Renal cortex interstitium (tissue), 15 donors: ENCODE measurements at places on chromosomes 2 and 18.
A peak's percentile ranks its signal among the peaks of the same experiment; 100 is the strongest.

DNA sequence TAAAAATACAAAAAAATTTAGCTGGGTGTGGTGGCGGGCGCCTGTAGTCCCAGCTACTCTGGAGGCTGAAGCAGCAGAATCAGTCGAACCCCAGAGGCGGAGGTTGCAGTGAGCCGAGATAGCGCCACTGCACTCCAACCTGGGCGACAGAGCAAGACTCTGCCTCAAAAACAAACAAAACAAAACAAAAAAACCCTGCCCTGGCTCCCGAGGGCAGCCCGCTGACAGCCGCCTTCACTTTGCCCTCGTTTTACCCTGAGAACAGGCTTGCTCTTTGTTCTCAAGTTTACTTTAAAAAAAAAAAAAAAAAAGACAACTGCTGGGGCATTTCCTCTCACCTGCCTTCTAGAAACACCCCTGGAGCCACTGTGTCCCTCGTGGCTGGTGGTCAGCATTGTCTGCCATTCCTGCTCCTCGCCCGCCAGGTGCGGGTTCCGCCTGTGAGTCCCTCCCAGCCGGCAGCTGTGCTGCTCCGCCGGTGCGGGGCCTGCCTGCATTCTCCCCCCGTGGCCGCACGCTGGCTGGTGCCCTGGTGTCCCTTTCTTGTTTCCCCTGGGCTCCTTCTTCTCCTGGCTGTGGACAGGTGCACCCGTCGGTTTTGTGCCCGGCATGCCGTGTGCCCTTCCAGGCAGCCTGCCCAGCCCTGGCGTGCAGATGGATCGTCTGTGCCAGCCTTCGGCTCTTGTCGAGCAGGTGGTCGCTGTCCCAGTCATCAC lies 105.7 kb downstream of the USP40 start:
- no peak for DNase-seq

GRCh38 chr2:25756536-25756935 lies 83.2 kb upstream of the DTNB start:
- DNase-seq, result no peak

GRCh38 chr2:177445200-177445599 lies 52.6 kb downstream of the AGPS start:
- no peak for DNase-seq

- DNase-seq, result no peak
Measured at GRCh38 chr2:240626531-240627300, 1.4 kb downstream of the GPR35 start.

GRCh38 chr18:37405772-37406171 lies 159.8 kb downstream of the CELF4 start:
- DNase-seq, result no peak

- DNase-seq, result no peak
Measured at GRCh38 chr2:118654945-118655344, 192.5 kb downstream of the EN1 start.

DNA sequence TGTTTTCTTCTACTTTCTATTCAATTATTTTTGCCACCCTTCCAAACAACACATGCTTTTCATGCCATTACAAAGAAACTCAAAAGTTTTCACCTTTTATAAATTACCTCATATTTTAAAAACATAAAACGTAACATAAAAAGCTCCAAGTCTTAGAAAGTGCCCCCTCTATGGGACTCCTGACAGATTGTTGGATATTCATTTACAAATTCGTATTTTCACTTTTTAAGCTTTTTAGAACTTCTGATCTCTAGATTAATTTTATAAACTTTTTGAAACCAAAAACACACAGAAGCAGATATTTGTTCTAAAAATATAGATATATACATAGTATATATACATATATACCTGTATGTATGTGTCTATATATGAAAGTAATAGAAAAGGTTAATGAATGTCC lies 1.5 kb downstream of the COL5A2 start:
- DNase-seq, result no peak

GRCh38 chr18:13570216-13570615 lies 156.1 kb downstream of the FAM210A start:
- DNase-seq, result no peak

DNA sequence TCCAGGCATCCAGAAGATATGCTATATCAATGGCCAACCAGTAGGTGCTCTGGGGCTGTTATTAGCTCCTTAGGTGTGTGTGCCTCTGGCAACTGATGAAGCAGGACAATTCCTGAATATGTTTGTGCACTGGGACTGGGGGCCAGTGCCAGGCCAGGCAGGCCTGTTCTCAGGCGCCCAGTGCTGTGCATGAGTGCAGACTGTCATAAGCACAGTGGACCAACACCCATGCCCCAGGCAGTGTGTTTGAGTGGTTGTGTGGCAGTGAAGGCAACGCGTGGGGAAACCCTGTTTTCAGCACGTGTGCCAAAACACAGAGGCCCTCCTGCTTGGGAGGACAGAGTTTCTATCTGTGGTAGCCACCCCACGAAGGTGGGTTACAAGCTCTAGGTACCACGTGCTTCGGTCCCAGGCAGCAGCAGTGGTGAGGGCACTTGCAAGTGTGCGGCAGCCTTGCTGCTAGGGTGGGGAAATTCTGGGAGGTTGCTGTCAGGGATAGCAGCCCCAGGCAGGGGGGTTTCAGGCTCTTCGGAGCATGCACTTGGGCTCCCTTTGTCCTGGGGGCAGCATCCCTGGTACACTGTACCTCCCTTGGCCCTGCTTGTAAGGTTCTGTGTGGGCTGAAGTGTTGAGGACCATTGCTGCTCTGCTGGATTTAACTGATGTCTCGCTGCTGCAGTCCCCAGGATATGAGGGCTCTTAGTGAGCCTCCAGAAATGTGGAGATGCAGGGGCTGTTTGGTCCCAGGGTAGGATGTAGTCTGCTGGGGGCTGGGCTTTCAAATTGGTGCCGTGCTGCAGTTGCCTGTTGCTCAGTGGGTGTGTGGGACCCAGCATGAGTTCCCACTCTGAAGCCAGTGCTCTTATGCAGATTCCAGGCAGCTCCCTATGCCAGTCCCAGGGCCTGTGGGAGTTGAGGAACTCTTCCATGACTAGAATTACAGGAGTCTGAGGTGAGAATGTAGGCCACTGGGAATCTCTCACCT lies 280.9 kb downstream of the RPRM start:
- DNase-seq, result no peak

DNA sequence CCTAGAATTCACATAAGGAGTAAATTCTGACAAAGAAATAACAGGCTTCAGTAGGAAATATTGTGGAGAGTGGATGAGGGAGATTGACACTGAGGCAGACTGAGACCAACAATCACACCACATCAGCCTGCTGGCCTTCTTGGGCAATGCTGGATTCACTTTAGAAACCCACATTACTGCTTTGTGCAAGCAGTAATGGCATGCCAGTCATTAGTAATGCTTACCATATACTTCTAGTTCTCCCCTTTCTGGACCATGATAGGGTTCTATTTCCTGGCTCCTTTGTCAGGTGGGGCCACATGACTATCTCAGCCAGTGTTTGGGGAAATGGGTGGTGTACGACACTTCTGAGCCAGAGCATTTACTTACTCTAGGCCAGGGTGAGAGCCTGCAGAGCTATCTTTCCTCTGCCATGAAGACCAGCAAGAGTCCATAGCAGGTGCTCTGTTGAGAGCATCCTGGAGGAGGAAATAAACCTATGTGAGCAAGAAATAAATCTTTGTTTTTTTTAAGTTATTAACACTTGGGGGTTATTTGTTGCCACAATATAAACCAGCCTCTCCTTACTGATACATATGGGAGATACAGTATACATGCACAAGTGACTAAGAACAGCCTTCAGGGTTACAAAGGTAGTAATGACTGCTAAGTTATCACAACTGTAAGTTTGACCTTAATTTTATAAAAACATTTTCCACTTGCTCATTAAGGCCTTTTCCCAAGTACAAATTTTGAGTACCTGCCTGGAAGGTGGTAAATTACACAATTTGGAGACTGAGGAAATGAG lies 89.3 kb upstream of the TANK start:
- DNase-seq, result no peak

DNA sequence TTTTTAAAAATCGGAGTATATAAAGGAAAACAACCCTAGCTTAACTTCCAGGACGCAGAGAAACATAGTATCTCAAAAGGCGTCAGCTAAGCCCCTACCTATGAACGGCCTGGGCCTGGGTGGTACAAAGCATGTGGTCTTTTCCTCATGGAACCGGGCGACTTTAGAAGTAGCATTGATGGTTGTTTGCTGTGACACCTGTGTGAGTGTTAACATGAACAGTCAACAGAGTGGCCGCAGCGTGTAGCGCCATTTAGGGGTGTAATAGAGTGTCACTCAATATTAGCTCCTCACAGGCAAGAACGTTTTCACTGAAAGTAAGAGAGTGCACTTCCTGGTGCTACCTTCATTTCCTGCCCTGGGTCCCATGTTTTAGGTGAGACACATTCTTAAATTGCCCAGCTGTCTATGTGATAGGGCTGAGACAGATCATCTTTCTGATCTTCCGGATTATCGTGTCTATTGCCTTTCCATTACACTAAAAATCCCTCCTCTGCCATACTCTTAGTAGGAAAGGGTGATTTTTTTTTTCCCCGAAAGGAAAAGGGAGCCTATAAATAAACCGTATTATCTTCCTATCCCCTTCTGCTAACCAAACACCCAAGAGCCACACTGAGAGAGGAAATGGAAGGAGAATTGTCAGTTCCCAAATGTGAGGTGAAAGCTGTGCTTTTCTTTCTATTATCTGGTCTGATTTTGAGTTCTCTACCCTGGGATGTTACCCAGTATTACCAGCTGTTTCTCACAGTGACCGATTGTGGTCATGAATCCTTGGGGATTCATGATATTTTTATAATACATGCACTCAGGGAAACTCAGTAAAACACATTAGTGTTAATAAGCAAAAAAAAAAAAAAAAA lies 1.3 kb downstream of the GORASP2 start:
- no peak for DNase-seq

- DNase-seq, result no peak
Measured at GRCh38 chr18:41646915-41647620, 308.0 kb upstream of the PIK3C3 start.

- DNase-seq, result peak; percentile 42
Measured at GRCh38 chr18:2939317-2939716, 73.6 kb downstream of the LPIN2 start.

- no peak for DNase-seq
Measured at GRCh38 chr2:25316101-25316500, 25.6 kb downstream of the DNMT3A start.

DNA sequence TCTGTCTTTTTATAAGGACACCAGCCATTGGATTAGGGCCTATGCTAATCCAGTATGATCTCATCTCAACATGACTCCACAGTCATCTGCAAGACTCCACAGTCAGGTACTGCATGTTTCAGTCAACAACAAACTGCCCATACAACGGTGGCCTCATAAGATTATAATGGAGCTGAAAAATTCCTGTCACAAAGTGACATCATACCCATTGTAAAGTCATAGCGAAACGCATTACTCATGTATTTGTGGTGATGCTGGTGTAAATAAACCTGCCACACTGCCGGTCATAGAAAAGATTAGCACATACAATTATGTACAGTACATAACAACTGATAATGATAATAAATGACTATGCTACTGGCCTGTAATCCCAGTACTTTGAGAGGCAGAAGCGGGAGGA lies 102.2 kb downstream of the TEX51 start:
- DNase-seq, result no peak

DNA sequence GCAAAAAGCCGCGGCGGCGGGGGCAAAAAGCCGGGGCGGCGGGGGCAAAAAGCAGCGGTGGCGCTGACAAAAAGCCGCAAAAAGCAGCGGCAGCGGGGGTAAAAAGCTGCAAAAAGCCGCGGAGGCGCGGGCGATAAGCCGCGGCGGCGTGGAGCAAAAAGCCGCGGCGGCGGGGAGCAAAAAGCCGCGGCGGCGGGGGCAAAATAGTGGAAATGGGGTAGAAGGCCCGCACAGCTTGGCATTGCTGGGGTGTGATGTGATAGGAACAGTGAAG lies 450.1 kb downstream of the ANKRD30B start:
- DNase-seq, result no peak

- DNase-seq, result no peak
Measured at GRCh38 chr2:75003773-75004172, 45.3 kb downstream of the POLE4 start.

- no peak for DNase-seq
Measured at GRCh38 chr2:194104687-194105086, 1552.3 kb upstream of the SLC39A10 start.

DNA sequence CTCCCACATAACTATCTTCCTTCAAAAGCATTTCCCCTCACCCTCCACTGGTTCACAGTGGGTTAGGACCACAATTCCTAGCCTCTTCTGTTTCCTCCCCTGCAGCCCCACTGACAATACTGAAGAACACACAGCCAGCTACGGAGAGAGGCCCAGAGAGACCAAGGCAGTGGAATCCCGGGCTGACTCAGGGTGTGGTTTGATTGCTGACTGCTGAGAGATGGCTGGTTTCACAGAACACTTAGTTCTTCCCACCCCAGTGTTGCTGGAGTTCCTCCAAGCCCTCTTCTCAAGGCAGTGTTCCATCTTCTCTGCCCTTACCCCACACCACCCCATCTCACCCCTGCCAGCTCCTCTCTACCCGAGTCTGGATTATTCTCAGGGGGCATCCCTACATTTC lies 43.3 kb upstream of the ZFP36L2 start:
- DNase-seq, result no peak

GRCh38 chr18:69935319-69936190 lies 12.1 kb downstream of the CD226 start:
- no peak for DNase-seq

DNA sequence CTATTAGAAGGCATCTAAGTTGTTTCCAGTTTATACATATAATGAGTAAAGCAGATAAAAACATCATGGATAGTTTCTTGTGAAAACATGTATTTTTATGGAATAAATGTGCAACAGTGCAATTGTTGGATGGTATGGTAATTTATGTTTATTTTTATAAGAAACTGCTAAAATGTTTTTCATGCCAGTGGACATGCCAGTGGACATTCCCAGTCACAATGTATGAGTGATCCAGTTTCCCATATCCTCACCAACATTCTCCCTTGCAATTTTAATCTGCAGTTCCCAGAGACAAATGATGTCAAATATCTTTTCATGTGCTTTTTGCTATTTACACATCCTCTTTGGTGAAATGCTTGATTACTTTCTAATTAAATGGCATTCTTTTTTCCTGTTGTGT lies 818.6 kb downstream of the SUCLG1 start:
- no peak for DNase-seq

GRCh38 chr2:222525811-222526210 lies 101.5 kb downstream of the SGPP2 start:
- DNase-seq, result peak; percentile 43

GRCh38 chr2:51813247-51813646 lies 781.3 kb upstream of the NRXN1 start:
- no peak for DNase-seq

- DNase-seq, result no peak
Measured at GRCh38 chr2:105422801-105423200, 23.9 kb upstream of the FHL2 start.

GRCh38 chr2:64762301-64762997 lies 108.7 kb upstream of the SERTAD2 start:
- DNase-seq, result no peak

GRCh38 chr2:32824070-32824809 lies 122.5 kb upstream of the LTBP1 start:
- no peak for DNase-seq

- DNase-seq, result no peak
Measured at GRCh38 chr18:5992381-5992780, 97.1 kb upstream of the TMEM200C start.

GRCh38 chr2:224038049-224038829 lies 847 bp downstream of the SERPINE2 start:
- no peak for DNase-seq

GRCh38 chr2:26694001-26694400 lies 1.5 kb downstream of the KCNK3 start:
- no peak for DNase-seq

- no peak for DNase-seq
Measured at GRCh38 chr2:110983133-110983532, 137.6 kb upstream of the BCL2L11 start.
